ENCODE measurements at places on chromosomes 11 and 22.

DNA sequence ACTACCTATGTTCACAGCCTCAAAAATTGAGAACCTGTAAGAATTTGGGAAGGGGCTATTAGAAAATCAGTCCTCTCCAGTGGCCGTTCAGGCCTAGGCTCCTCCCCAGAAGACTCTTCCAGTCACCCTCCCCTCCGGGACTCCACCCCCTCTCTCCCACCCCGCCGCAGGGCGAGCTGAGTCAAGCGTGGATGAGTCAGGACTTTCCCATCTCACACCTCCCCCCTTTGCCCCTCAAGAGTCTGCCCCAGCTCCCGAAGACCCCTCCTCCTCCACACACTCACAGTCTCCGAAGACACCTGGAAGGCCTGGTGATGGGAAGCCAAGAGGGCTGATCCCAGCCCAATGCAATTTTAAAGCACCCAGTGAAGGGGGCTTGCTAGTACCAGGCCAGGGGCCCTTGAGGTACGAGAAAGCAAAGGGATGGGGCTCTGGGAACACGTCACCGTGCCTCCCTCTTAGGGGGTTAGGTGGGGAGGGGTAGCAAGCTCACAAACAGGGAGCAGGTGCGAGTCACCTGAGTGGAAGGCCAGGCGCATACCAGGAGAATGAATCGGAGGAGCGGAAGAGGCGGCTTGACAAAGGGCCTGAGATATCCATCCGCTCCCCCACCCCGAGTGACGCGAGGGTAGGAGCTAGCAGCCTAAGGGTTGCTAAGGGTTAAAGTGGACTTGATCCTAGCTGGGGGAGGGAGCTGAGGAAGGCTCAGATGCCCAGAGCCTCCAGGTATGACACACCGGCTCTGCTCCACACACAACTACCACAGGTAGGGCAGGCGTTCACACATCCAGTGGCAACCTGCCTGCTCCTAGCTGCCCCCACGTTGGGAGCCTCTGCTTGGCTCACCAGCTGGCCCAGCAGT lies 13.6 kb downstream of the BCL9L start:
- peak; percentile 75 for DNase-seq

GRCh38 chr22:44328762-44329161 lies 16.0 kb upstream of the SHISAL1 start:
- no peak for DNase-seq

- DNase-seq = no peak
These were observed 32.7 kb upstream of the PARVG start for GRCh38 chr22:44147821-44148574.

GRCh38 chr11:68372625-68373024 lies 60.2 kb downstream of the LRP5 start:
- DNase-seq = no peak

- DNase-seq = no peak
These were observed 12.6 kb downstream of the SCARF2 start for GRCh38 chr22:20424932-20425565.

DNA sequence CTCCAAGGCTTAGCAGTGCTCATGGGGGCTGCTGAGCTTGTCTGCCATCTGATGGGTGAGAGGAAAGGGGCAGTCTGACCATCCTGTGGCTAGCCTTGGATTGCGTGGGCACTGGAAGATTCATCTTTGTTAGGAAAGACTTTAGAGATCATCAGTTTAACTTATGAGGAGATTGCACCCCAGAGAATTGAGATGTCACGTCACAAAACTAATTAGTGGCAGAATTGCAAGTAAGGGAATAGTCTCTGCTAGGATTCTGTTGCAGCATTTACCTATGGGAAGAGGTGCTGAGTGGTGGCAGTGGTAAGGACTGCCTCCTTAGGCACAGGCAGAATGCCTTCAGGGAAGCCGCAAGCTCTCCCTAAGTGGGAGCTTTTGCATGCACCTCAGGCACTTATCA lies 42.8 kb upstream of the HSPA8 start:
- DNase-seq = no peak

DNA sequence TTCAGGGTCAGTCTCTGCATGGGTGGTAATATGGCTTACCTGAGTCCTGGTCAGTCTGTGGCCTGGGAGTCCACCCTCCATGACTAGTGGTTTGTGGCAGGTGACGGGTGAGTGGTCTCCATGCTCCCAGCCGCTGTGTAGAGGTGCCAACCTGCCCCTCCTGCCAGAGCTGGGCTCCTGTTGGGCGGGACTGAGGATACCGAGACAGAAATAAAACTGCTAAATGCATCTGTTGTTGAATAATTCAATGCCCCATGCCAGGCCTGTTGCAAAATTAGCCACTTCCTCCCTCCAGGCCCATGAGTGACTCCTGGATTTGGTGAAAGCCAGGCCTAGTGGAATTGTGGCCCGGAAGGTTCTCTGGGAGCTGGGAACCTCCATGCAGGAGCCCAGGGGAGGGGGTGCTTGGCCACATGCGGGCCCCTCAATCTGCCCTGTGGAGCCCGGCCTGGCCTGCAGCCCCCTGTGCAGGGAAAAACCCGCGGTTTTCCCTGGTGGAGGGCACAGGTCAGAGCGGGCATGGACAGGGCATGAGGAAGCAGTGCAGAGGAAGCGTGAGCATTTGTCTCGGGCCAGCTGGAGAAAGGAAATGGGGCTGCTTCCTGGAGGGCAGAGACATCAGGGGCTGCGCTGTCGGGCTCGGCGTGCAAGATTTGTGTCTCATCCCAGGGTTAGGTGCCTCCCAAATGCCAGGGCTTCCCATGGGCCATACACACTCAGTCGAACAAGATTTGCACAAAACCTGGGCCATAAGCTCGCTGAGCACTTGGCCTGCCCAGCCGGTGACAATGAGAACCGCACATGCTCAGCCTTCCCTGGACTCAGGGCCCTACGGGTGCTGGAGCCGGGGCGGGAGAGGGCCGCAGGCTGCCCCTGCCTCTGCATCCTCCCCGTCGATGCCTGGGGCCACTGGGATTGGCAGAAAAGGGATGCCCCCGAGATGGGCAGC lies 66.9 kb downstream of the KCNQ1 start:
- DNase-seq = no peak

DNA sequence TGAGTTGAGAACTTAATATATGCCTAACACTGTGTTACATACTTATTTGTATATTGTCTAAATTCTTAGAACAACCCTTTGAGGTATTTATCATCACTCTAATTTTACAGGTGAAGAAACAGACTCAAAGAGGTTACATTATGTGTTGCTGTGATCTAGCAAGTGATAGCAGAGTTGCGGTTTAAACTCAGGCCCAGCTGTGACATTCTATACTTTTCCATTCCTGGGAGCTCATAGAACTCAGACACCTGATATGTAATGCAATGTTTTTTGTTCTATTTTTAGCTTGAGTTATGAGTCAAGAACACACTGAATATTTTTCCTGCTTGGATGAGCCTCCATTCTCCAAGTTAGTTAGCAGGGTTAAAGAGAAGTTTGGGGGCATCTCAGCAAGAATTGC lies 449.7 kb upstream of the DDI1 start:
- no peak for DNase-seq

DNA sequence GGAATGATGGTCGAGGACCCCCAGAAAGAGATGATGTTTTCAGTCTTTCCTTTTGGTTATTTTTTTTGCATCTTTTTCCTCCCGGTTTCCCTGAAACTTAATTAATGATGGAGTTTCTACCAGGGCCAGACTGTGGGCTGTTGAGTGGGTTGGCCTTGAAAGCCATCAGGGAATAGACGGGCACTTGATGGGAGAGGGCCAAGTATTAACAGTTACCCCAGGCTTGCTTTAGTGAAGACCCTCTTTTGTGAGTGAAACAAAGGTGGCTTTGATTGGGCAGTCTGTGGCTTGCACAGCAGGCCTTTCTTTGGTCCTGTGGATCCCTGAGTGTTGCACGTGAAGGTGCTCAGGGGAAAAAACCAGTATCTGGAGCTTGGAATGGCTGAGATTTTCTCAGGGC lies 56.9 kb downstream of the AMOTL1 start:
- DNase-seq = no peak

DNA sequence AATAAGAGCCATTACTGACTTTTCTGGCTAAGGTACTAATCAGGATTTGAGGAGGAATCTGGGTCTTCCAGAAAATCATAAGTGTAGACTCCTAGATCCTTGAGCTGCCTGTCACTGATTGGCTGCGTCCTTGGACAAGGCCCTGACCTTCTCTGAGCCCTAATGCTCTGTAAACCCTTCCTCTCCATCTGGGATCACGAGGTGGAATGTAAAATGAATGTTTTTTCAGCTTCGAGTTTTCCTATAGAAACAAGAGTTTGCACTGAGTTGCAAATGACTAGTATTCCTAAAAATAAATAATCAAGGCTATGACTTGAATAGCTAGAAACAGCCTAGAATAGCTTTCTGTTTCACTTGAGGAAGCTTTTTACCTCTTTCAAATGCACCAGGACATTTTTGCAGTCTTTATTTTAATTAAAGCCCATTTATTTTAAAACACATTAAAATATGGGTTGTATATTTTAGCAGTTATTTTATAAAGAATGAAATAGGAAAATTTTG lies 1.1 kb upstream of the DIXDC1 start:
- DNase-seq = no peak

DNA sequence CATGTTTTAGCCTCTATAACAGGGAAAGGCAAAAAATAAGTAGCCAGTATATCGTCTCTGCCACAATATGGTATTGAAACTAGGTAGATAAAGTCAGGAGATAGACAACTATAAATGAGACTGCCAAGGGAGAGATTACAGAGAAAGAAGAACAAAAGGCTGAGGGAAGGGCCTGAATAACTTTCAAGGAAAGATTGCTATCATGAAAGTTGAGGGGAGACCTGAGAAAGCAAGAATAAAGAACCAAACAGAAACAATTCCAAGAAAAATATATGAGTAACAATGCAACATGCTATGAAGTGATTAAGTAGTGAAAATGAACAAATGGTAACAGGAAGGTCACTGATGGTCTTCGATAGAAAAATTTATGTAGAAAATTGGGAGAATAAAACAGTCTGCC lies 690.1 kb downstream of the METTL15 start:
- DNase-seq = no peak

GRCh38 chr22:23128269-23129108 lies 13.3 kb downstream of the RSPH14 start:
- peak; percentile 41 for DNase-seq

GRCh38 chr11:113587308-113587739 lies 112.1 kb upstream of the DRD2 start:
- no peak for DNase-seq

DNA sequence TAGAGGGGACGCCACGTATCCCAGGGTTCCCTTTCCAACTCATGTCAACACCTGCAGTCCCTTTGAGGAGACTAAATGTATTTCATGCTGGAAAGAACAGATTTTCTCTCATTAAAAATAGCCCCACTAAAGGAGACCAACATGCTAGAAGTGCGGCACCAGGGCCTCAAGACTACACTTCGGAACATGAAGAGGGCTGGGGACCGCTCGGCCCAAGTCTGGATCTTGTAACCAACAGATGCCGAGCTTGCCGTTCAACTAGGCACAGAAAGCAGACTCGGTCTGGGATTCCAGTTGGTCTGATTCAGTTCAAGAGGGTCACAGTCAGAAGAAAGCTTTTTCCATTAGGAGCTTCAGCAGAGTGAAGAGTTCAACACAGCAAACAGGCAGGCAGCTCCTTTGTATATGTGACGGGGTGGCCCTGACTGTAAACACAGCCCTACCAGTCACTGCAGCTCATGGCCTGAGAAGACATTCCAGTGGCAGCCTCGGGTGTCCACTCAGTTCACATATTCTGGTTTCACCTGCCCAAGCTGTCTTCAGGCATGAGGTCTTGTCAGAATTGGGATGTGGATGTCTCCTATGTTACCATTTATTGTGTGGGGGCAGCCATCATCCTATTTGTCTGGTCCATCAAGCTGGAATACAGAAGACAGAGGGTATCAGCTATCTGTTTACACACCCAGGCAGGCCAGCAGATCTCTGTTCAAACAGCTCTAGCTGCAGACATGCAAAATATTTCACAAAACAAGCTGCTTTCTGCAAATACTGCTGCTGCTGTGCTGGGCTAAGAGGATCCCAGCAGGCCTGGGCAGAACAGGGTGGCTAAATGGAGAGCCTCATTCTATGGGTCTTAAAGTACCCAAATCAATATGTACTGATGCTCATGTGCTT lies 8.8 kb downstream of the RIC8A start:
- DNase-seq = no peak

DNA sequence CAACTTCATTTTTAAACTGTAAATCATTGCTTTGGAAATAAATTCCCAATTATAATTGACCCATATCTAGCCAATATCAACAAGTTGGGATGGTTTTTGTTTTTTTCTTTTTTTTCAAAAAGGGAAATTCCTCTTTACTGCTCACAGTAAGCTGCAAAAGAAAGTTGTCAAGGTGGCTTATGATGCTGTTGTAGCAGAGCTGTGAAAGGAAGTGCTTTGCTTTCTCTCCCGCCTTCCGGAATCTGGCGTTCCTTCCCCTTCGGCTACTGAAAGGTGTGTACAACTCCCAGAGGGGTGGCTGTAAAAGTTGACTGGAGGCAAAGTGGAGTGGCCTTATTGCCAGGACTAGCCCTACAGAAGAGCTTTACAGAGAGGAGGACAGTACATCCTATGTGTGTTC lies 16.2 kb upstream of the ADSL start:
- no peak for DNase-seq

DNA sequence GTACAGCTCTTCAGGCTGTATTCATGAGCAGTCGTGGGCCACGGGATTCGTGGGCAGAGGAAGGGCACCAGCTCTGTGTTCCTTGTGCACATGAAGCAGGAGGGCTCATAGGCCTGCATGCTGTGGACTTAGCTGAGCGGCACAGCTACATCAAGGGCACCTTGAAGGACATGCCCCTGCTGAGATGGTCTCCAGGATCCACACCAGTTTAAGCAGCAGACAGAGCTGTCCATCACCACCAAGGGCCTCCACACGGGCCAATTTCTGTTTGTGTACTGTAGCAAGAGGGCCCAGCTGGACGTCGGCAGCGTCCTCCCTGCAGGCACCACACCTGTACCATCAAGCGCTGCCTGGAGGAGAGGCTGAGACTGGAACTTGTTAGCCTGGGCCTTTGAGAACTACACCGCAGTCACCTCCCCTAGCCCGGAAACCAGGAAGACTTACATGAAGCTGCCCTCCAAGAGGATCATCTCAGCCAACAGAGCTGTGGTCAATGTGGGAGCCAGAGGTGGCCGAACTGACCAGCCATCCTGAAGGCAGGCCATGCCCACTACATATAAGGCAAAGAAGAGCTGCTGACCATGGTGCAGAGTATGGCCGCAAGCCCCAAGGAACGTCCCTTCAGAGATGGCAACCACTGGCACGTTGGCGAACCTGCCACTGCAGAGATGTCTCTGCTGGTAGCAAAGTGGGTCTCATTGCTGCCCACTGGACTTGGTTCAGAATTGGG lies 32.7 kb upstream of the GNB1L start:
- no peak for DNase-seq

DNA sequence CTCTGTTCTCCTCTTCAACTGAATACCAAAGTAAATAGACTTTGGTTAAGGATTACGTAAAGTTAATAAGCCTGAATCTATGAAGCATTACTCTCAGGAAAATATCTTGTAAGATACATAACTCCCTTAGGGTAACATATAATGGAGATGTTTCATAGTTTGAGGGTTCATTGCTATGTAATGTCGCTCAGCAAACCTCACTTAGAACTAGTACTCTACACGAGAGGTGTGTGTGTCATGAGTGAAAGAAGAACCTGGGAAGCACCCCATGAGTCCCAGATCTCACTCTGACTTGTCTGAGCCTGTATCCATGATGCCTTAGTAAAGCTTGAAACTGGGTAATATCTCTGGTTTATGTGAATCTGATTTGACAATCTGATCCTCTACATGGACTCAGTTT lies 429.5 kb upstream of the ANO3 start:
- DNase-seq = no peak
